Glutamatergic neuron (in vitro differentiated cells): ENCODE measurements at places on chromosomes 4 and X. TPM values are rescaled to one million over a fixed set of nuclear protein-coding genes. Genes with fewer than 3 reads are reported as not detected.

Gene PRPS2
- total RNA-seq: 1.8 TPM

Gene PJA1
- 54.9 TPM for total RNA-seq

Gene PNMA6F
- total RNA-seq: not detected

Gene CXorf51A
- total RNA-seq: not detected

Gene RPA4
- not detected for total RNA-seq

Gene CTAG2
- not detected for total RNA-seq

Gene CXCL11
- total RNA-seq: not detected

Gene LRCH2
- 24.2 TPM for total RNA-seq

Gene RBM47
- 0.98 TPM for total RNA-seq

Gene SSX1
- total RNA-seq: not detected

DNA sequence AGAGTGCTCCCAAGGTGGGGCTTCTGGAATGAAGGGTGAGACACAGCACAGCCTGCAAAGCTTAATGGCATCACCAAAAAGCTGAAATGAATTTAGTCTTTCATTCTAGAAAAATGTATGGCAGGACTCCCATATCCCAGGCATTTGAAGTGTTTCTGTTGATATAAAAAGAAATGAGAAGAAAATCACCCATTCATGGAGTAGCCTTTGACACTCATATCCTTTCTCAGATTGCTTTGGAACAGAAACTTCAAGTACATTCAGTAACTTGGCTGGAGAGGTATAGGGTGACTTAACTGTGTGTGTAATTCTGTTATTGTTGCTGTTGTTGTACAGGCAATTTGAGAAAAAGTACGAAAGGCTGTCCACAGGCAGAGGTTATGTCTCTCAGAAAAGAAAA is 35.3 kb downstream of the C4orf54 start:
- no peaks in the 10 kb centered on the region for H3K4me1 ChIP-seq
- no peaks in the 10 kb centered on the region for H3K36me3 ChIP-seq
- H3K27me3 ChIP-seq: no peaks in the 10 kb centered on the region
- no peak overlapping the region for H3K27ac ChIP-seq

DNA sequence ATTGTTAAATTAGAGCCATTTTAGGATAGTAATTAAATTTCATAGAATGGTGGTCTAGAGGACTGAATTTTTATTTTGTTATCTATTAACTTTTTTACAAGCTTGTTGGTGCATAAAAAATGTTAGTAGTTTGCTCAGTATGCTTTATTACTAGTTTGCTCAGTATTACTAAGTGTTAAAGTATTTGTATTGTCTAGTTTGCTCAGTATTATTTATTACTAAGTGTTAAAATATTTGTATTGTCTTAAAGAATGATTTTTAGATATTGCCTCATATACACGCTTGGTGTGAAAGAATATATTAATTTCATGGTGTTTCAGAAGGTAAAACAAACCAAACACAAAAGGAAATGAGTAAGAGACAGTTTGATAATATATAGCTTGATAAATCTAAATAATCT is 268.4 kb upstream of the MAGEB18 start:
- DNase-seq: no peak
- no peak overlapping the region for H3K4me3 ChIP-seq
- no peaks in the 10 kb centered on the region for H3K27me3 ChIP-seq
- no peaks in the 10 kb centered on the region for H3K36me3 ChIP-seq

DNA sequence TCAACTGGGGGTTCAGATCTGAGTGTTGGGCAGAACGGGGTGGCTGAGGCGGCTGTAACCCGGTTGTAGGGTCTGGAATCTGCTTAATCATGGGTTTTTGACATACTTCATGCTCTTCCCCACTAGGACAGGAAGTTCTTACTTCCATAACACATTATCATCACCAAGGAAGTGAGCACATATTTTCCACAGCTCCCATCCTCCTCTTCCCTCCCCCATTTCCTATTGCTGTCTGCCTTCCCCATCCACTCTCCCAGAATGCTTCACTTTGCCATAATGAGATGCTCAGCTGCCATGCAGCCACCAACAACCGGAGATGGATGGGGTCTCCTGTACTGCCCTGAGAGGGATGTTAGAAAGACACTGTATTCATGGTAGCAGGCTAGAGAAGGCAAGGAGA is 6.4 kb upstream of the DCUN1D4 start:
- H3K4me3 ChIP-seq: no peak overlapping the region
- H3K27me3 ChIP-seq: peaks cover 2% of the 10 kb centered on the region
- DNase-seq: no peak
- peaks cover 5% of the 10 kb centered on the region for H3K4me1 ChIP-seq
- no peaks in the 10 kb centered on the region for H3K36me3 ChIP-seq

DNA sequence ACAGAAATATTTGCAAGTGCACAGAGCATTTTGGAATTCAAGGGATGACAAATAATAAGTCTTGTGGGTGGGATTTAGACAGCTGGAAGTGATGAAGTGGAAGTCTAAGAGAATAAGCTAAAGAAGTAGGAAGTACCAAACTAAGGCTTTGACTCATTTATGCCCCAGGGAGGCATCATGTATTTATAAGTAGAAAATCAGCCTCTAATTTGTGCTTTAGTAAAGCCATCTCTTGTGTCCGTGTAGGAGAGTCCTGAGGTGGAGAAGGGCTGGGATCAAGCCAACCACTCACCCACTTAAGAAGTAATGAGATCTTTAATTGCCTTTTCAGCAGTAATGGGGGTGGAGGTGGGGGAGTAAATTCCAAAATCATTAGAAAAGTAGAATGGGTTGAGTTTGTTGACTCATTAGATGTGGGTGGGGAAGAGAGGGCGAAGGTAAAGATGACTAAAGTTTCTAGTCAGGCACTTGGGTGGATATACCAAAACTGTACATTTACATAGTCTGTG is 356.7 kb downstream of the STIM2 start:
- no peaks in the 10 kb centered on the region for H3K27me3 ChIP-seq
- H3K36me3 ChIP-seq: no peaks in the 10 kb centered on the region
- no peak for DNase-seq
- no peak overlapping the region for H3K4me3 ChIP-seq
- no peaks in the 10 kb centered on the region for H3K4me1 ChIP-seq

DNA sequence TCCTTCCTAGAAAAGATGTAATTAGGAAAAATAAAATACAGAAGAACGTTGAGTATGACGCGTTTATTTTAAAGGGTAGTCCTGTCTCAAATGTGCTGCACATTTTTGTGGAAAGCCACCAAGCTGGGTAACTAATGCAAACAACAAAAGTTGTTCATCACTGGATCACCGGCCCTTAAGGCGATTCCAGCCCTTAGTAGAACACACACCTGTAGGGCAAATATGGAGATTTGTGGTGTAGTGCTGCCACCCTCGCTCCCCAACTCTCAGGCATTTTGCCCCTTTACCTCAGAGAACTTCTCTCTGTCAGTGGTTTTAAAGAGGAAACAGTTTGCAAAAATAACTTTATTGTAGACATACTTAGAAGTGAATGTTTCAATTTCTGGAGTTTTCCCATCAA is 1.9 kb downstream of the TBL1X start:
- DNase-seq: no peak
- peaks cover 10% of the 10 kb centered on the region for H3K4me1 ChIP-seq
- H3K4me3 ChIP-seq: peak overlapping the region; percentile 80
- H3K36me3 ChIP-seq: no peaks in the 10 kb centered on the region

GRCh38 chr4:149999485-150000074 is 78.7 kb upstream of the DCLK2 start:
- H3K27ac ChIP-seq: no peak overlapping the region
- DNase-seq: peak; percentile 22
- H3K36me3 ChIP-seq: no peaks in the 10 kb centered on the region
- H3K4me3 ChIP-seq: no peak overlapping the region

GRCh38 chr4:92339676-92340075 is 35.9 kb downstream of the GRID2 start:
- no peaks in the 10 kb centered on the region for H3K27me3 ChIP-seq
- no peak overlapping the region for H3K4me3 ChIP-seq
- H3K36me3 ChIP-seq: no peaks in the 10 kb centered on the region
- DNase-seq: no peak
- H3K27ac ChIP-seq: no peak overlapping the region

GRCh38 chr4:76872556-76872955 is 25.4 kb downstream of the SOWAHB start:
- H3K27ac ChIP-seq: no peak overlapping the region
- H3K36me3 ChIP-seq: no peaks in the 10 kb centered on the region
- H3K4me3 ChIP-seq: no peak overlapping the region

DNA sequence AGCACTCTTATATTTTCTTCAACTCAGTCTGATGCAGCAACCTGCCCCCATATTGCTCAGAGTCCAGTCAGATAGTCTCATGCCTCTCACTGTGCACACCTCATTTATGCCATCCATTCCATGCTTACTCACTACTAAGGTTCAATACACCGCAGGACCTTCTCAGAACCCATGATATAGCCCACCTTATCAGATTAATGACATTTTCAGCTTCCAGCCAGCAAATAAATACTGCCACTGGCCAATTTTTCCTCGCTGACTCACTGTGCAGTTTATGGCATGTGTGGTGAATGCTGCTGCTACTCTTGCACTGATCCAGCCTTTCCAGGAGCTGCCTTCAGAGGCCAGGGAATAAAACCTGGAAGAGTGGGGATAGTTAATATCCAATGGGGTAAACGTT is 380.6 kb upstream of the SPOCK3 start:
- no peaks in the 10 kb centered on the region for H3K4me1 ChIP-seq
- H3K4me3 ChIP-seq: no peak overlapping the region
- H3K27ac ChIP-seq: no peak overlapping the region
- no peak for DNase-seq

GRCh38 chr4:38455092-38455862 is 208.7 kb upstream of the KLF3 start:
- no peak for DNase-seq
- no peak overlapping the region for H3K27ac ChIP-seq
- no peak overlapping the region for H3K4me3 ChIP-seq
- H3K36me3 ChIP-seq: no peaks in the 10 kb centered on the region
- H3K27me3 ChIP-seq: no peaks in the 10 kb centered on the region

- H3K4me3 ChIP-seq: no peak overlapping the region
- no peak overlapping the region for H3K27ac ChIP-seq
- DNase-seq: no peak
- H3K4me1 ChIP-seq: no peaks in the 10 kb centered on the region
Measured at GRCh38 chr4:186840771-186841301, 117.2 kb upstream of the FAT1 start.

GRCh38 chr4:169283114-169283509 is 12.4 kb upstream of the SH3RF1 start:
- H3K4me1 ChIP-seq: peaks cover 6% of the 10 kb centered on the region
- no peaks in the 10 kb centered on the region for H3K27me3 ChIP-seq
- no peak for DNase-seq
- H3K4me3 ChIP-seq: no peak overlapping the region

GRCh38 chr4:160523231-160523630 is 1420.4 kb downstream of the RAPGEF2 start:
- DNase-seq: no peak
- no peaks in the 10 kb centered on the region for H3K4me1 ChIP-seq
- H3K27ac ChIP-seq: no peak overlapping the region
- H3K36me3 ChIP-seq: no peaks in the 10 kb centered on the region
- H3K4me3 ChIP-seq: no peak overlapping the region
- H3K27me3 ChIP-seq: no peaks in the 10 kb centered on the region

GRCh38 chrX:48541140-48541814 is 1.8 kb downstream of the TBC1D25 start:
- H3K27ac ChIP-seq: no peak overlapping the region
- H3K36me3 ChIP-seq: no peaks in the 10 kb centered on the region
- H3K27me3 ChIP-seq: peaks cover 2% of the 10 kb centered on the region

- H3K27ac ChIP-seq: no peak overlapping the region
- no peaks in the 10 kb centered on the region for H3K27me3 ChIP-seq
- no peaks in the 10 kb centered on the region for H3K4me1 ChIP-seq
- H3K36me3 ChIP-seq: peaks cover 6% of the 10 kb centered on the region
- no peak overlapping the region for H3K4me3 ChIP-seq
- no peak for DNase-seq
Measured at GRCh38 chr4:174613979-174614378, 91.7 kb upstream of the HPGD start.

DNA sequence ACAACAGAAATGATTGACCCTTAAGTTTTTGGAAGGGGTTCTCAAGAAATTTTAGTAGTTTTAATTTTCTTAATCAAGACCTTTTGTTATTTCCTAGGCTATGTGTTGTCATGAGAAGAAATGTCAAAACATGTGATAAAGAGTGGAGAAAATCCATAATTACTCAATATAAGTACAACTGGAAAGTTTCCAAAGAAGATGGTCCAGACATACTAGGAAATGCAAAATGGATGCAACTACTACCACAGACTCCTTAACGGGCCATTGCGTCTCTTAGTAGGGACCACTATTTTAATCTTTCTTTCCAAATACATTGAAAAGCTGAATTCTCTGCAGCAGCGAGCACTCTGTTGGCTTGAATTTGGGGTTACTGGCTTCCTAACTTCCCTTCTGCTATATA is 148.8 kb downstream of the NWD2 start:
- DNase-seq: no peak
- H3K27me3 ChIP-seq: peaks cover 3% of the 10 kb centered on the region
- peaks cover 10% of the 10 kb centered on the region for H3K4me1 ChIP-seq
- H3K36me3 ChIP-seq: no peaks in the 10 kb centered on the region

- peaks cover 2% of the 10 kb centered on the region for H3K27me3 ChIP-seq
- H3K4me1 ChIP-seq: no peaks in the 10 kb centered on the region
- H3K27ac ChIP-seq: no peak overlapping the region
- H3K4me3 ChIP-seq: no peak overlapping the region
- H3K36me3 ChIP-seq: no peaks in the 10 kb centered on the region
- DNase-seq: no peak
Measured at GRCh38 chr4:102253860-102254259, 91.4 kb downstream of the SLC39A8 start.

GRCh38 chr4:80073473-80074008 is 512 bp upstream of the ANTXR2 start:
- peak overlapping the region; percentile 83 for H3K27ac ChIP-seq
- DNase-seq: no peak
- peak overlapping the region; percentile 86 for H3K4me3 ChIP-seq
- H3K27me3 ChIP-seq: peaks cover 5% of the 10 kb centered on the region

GRCh38 chrX:9071031-9071650 is 37.2 kb upstream of the FAM9B start:
- H3K4me1 ChIP-seq: peaks cover 2% of the 10 kb centered on the region
- H3K36me3 ChIP-seq: no peaks in the 10 kb centered on the region
- no peak overlapping the region for H3K27ac ChIP-seq
- H3K27me3 ChIP-seq: no peaks in the 10 kb centered on the region

GRCh38 chrX:141879616-141880015 is 24.1 kb upstream of the MAGEC1 start:
- H3K27ac ChIP-seq: no peak overlapping the region
- H3K27me3 ChIP-seq: no peaks in the 10 kb centered on the region

DNA sequence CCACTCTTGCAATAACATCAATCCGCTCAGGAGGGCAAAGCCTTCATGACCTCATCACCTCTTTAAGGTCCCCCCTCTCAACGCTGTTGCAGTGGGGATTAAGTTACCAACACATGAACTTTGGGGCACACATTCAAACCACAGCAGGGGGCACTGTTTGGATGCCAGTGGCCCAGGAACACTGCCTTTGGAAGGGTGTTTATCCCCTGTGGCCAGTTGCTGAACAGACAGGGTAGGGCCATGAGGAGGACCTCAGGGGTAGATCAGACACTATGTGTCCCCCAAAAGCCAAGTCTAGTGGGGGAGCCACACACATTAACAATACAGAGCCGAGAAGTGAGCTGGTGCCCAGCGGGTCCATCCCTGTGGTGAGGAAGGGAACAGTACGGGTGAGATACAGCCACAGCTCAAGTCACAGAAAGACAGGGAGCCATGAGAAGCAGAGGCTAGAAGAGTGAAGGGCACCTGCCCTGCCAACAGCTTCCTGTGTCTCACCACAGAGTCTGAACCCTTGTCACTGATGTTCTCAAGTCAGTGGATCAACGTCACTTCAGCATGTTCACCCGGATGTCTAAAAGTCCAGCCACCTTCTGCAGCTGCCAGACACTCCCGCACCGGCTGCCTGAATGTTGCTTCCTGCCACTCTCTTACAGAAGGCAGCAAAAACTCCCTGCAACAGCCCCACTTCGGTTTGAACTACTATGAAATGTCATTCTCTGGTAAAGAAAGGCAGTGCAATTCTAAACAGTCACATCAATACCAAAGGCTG is 19.9 kb upstream of the MXD4 start:
- no peak overlapping the region for H3K27ac ChIP-seq
- no peak overlapping the region for H3K4me3 ChIP-seq
- peak; percentile 7 for DNase-seq
- peaks cover 2% of the 10 kb centered on the region for H3K27me3 ChIP-seq
